SIG-M5 (cell line): ENCODE measurements at places on chromosomes 2 and 18.

DNA sequence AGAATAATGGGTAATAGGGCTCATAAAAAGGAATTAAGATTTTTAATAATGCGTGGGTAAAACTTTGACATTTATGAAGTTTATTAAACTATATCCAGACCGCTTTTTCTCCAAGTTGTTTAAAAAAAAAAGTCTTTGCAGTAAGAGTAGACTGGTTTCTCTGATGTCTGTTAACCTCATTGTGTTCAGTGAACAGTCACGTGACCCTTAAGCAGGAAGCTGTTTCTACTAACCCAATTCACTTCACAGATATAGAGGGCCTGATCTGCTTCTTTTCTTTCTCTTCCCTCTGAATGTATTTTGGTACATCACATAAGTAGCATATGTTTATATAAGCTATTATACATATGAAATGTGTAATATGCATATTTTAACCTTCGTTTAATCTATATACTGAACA, 1011.3 kb upstream of the CELF4 start:
- no peak for DNase-seq

GRCh38 chr18:29078273-29078672, 901.3 kb upstream of the CDH2 start:
- DNase-seq = no peak

DNA sequence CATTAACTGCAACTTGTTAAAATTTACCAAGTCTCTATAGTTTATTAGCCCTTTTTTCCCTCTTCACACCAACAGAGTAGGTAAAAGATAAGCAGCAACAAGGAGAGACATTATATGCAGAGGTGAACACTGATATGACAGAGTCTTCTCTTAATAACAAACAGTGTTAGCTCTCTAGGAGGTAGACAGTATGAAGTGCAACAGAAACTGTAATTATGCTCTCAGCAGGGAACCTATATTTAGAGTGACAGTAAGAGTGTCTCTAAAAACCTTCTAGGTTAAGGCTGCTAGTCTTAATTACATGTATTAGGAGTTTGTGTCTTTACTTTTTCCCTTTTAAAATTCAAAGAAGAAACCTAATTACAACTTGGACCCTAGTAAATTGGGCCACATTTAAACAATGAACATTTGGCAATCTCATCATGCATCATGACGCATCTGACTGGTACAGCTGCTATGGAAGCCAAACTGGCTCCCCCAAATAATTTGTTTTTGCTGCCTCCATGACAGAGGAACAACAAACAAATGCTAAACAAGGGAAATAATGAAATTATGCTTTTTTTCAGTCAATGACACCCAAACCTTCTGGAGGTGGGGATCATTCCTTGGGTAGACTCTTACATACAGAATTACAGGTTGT, 69.9 kb upstream of the MMADHC start:
- DNase-seq = no peak

- no peak for DNase-seq
Observed at GRCh38 chr18:50694147-50694546, 125.7 kb downstream of the MRO start.

DNA sequence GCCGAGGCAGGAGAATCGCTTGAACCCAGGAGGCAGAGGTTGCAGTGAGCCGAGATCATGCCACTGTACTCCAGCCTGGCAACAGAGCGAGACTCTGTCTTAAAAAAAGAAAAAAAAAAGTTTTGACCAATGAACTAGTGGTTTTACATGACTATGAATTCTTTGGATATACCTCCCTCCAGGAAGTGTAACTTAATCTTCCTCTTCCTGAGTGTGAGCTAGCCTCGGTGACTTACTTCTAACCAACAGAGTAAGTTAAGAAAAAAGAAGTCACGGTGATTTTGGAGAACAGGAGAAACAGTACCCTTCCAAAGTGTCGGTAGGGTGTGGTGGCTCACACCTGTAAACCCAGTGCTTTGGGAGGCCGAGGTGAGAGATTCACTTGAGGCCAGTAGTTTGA, 7.1 kb downstream of the TIA1 start:
- DNase-seq = no peak
